ENCODE measurements at places on chromosomes 11 and 22.

- DNase-seq = no peak
Observed at GRCh38 chr22:27546157-27546935, 255.2 kb downstream of the MN1 start.

DNA sequence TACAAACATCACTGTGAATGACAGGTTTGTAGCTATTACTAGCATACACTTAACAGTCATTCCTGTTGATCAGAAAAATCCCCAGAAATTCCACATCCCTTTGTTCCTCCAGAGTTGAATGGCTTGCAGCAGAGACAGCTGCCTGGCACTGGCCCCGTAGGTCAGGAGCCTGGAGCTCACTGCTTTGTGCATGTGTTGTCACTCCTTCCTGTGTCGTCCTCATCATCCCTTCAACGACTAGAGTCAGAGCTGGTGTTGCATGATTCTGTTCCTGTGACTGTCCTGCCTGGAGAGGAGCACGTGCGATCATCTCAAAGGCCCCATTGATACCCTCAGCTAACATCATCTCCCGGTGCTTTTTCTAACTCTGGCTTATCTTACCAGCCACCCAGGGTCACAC lies 58.3 kb downstream of the LDLRAD3 start:
- no peak for DNase-seq

GRCh38 chr11:78355309-78355705 lies 62.3 kb downstream of the GAB2 start:
- no peak for DNase-seq

DNA sequence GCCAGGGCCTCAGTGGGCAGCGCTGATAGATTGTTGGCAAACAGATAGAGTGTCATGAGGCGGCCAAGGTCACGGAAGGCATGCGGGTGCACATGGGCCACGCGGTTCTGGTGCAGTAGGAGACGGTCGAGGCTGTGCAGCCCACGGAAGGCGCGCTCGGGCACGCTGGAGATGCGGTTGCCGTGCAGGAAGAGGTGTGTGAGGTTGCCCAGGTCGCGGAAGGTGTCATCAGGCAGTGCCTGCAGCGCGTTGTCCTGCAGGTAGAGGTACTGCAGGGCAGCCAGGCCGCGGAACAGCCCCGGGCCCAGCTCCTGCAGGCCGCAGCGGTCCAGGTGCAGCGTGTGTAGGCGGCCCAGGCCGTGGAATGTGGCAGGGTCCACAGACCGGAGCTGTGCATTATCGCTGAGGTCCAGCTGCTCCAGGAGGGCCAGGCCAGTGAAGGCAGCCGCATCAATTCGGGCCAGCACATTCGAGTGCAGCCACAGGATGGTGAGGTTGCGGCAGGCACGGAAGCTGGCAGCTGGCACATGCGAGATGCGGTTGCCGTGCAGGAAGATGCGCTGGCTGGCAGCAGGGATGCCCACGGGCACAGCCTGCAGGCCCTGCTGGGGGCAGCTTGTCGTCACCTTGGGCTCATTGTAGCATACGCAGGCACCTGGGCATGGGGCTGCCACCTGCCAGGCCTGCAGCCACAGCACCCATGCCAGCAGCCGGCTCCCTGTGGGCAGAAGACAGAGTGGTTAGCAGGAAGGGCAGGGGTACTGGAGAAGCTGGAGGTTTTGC lies 25.5 kb downstream of the RTN4R start:
- DNase-seq = no peak

- peak; percentile 79 for DNase-seq
Observed at GRCh38 chr11:120303004-120303637, 22.0 kb upstream of the TLCD5 start.

DNA sequence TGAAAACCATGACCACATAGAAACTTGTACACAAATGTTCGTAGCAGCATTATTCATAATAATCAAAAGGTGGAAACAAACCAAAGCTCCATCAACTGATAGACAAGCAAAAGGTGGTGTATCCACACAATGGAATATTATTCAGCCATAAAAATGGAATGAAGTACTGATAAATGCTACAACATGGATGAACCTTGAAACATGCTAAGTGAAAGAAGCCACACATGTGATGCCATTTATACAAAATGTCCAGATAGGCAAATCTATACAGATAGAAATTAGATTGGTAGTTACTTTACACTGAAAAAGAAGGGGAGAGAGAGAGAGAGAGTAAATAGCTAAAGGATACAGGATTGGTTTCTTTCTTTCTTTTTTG lies 27.7 kb downstream of the MAPK1 start:
- DNase-seq = no peak
